Stimulated activated CD4-positive, alpha-beta T cell treated with anti-CD3 and anti-CD28 coated beads, Interleukin-15, amount 100 ng/mL, for 1 hour (primary cell): ENCODE measurements at places on chromosomes 7 and 10.

DNA sequence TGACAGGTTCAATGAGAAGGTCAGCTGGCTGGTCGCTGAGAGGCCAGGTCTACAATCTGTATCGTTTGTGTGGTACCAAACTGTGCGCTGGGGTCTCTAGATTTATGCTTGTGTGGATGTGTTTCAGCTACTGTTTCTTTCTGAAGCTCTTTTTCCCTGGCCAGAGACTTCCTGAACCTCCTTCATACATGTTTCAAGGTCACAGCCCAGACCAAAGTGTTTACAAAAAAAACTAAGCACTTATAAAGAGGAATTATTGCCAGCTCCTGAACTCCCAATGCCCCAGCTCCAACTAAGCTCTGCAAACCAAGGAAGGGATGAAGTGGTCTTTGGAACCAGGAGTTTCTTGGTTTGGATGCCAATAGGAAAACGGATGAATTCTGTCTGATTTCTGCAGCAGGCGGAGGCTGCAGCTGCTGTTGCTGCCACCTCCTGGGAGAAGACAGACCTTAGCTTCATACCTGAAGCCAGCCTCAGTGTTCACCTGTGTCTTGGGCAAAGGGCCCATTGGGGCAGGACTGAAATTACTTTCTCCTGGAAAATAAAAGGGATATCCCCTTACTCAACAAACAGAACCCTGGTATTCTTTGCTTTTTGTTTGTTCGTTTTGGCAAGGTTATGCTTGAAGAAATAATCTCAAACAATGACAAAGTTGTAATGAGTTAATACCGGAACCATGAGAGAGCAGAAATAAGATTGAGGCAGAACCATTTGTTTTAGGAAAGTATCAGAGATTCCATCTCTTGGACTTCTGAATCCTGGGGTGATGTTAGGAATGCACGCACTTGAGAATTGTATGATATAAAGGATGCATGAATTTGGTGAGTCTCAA is 24.6 kb upstream of the MKLN1 start:
- no peak for DNase-seq

DNA sequence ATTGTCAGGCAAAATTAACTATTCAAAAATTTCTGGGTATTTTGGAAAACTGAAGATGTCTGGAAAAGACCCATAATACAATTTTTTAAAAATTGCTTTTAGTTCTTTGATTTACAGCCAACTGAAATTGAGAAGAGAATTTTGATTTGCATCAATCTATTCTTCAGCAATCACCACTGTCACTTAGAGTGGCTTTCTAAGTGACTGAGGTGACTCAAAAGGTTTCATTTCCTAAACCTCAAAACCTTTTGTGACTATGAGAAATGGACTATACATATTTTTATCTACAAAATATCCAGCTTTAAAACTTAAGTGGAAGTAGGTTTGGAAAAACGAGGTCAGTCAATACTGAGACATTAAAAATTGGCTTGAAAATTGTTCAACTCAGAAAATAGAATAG is 60.0 kb downstream of the ENO4 start:
- no peak for DNase-seq

GRCh38 chr7:40990841-40991240 is 712.0 kb downstream of the INHBA start:
- DNase-seq: no peak

DNA sequence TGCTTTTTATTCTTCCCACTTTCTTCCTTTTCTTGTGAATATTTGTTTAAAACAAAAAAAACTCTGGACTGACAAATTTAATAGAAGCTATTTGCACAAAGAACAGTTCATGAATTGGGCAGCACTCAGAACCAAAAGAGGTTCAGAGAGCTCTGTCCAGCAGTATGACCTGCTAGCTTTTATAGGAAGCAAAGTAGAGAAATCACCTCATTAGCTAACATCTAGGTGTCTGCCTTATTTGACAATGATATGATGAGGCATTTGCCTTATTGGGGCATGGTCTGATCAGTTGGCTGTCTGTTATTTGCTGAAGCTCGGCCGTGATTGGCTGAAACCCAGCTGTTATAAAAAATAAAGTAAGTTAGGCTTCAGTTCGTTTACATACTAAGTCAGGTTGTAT is 819 bp upstream of the TRIM4 start:
- DNase-seq: no peak

DNA sequence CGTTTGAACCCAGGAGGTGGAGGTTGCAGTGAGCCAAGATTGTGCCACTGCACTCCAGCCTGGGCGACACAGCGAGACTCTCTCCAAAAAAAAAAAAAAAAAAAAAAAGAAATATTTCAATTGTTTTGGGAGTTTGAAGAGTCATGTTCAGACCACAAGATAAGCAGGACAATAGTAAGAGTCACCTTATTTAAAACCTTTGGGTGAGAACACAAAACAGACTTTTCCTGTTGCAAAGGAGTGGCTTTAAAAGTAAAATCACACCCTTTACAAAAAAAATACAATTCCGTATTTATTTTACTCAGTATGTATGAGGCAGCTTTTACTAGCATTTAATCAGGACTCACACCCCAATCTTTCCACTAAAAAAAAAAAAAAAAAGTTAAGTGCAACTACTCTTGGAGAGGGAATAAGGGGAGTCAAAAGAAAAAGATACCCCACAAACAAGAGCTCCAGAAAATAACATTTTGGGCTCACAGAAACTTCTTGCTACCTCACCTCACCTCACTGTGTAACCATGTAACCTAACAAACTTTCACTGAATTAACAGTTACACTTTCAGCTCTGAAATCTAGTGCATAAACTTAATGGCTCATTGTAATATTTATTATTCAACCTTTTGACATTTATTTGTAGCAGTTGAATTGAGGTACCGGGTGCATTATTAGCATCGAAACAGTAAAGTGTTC is 11.2 kb downstream of the SKIDA1 start:
- DNase-seq: no peak

- DNase-seq: no peak
Observed at GRCh38 chr7:34191771-34192479, 286.6 kb downstream of the BMPER start.

- DNase-seq: no peak
Observed at GRCh38 chr7:111090846-111091245, at the start of gene LRRN3. TSS of gene LRRN3 (plus strand) at chr7:111091127. CDS start at chr7:111122773, 31,646 bp downstream.

GRCh38 chr10:110356628-110357245 is 52.0 kb upstream of the SMNDC1 start:
- DNase-seq: peak; percentile 41

- no peak for DNase-seq
Observed at GRCh38 chr7:17275749-17276671, 22.4 kb upstream of the AHR start.

DNA sequence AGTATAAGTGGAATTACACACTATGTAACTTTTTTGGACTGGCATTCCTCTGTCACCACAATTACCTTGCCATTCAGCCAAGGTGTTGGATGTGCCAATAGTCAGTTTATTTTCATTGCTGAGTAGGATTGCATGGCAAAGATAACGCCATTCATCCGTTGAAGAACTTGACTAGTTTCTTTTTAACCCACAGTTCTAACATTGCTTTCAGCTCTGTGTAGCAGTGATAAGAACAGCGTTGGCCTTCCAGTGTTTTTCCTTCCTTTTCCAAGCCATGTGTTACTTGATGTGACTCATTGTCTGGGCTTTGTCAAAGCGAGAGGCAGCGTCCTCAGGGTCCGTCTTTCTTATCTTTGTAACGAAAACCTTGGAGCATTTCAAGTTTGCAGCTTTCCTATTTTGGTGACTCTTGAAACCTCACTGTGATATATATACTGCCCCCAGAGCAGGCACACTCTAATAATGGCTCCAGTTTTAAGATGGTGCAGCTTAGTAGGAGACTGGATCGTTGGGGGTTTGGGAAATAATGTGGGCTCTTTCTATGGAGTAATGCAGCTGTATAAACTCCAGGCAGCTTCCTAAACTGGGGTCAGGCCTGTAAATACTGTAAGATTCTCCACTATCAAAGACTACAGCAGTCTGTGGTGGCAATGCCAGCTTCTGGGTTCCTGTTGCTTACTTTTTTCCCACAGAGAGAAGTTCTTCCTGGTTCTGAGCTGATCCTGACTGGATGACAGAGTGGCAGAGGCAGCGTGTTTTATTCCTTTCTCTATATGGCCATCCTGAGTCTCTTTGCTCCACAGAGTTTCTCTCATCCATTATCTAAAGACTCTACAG is 41.7 kb downstream of the AKR1E2 start:
- DNase-seq: no peak

DNA sequence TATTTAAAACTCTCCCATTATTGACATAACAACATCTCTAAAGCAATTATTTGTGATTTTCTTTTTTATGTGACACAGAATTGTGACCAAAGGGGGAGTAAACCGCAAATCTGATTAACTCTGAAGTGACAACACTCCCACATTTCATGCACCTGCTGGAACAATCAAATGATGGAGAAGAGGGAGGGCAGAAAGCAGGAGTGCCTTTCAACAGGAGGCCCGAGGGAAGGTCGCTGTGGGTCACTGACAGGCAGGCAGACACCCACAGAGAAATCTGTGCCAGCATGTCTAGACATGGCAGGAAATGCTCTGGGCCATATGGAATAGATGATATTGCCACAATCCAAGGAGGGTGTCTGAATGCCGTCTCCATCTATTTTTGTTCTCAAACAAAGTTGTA is 247.3 kb downstream of the DOCK4 start:
- no peak for DNase-seq

DNA sequence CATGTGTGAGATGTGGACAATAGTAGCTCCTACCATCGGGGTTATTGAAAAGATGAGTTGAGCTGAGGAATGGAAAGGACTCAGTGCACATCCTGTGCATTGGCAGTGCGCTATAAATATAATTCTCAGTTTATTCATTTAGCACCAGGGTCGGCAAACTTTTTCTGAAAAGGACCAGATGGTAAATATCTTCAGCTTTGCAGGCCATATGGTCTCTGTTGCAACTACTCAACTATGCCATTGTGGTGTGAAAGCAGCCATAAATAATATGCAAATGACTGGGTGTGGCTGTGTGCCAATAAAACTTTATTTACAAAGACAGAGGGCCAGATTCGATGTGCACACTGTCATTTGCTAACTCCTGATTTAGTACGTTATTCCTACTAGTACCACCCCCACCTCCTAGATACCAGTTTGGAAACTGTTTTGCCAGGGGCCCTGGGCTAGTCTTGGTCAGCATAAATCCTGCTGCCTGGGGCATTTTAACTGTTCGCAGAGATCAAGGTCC is 422.9 kb upstream of the MKI67 start:
- no peak for DNase-seq

DNA sequence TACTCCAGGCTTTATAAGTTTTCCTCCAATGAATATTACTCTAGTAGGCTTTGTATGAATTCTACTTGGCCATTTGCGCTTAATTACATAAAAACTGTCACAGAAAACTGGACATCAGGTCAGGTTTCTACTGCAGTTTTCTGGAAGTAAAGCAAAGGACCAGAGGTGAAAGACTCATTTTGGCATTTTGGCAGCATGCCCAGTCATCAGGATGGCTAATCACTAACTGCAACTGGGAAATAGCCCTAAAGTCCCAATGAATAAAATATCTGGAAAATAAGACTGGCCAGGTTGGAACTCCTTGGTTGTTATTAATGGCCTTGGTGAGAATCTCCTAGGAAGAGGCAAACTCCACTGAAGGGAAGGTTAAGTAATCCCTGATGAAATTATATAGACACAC is 75.5 kb downstream of the COPG2 start:
- no peak for DNase-seq

- no peak for DNase-seq
Observed at GRCh38 chr10:5573968-5574641, 49.3 kb downstream of the CALML3 start.

GRCh38 chr10:124626759-124627380 is 117.3 kb downstream of the FAM53B start:
- DNase-seq: peak; percentile 28

DNA sequence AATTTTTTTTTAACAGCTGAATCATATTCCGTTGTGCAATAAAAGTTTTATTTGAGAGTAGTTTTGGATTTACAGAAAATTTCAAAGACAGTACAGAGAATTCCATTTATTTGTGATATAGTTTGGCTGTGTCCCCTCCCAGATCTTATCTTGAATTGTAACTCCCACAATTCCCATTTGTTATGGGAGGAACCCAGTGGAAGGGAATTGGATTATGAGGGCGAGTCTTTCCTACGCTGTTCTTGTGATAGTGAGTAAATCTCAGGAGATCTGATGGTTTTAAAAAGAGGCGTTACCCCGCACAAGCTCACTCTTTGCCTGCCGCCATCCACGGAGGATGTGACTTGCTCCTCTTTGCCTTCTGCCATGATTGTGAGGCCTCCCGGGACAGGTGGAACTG is 228.0 kb upstream of the MAGI2 start:
- DNase-seq: no peak

- DNase-seq: no peak
Observed at GRCh38 chr10:49167425-49168170, 20.6 kb downstream of the TMEM273 start.

GRCh38 chr7:30543813-30544525 is 39.3 kb upstream of the GGCT start:
- DNase-seq: no peak

- DNase-seq: no peak
Observed at GRCh38 chr7:106369352-106369751, 84.6 kb upstream of the NAMPT start.

DNA sequence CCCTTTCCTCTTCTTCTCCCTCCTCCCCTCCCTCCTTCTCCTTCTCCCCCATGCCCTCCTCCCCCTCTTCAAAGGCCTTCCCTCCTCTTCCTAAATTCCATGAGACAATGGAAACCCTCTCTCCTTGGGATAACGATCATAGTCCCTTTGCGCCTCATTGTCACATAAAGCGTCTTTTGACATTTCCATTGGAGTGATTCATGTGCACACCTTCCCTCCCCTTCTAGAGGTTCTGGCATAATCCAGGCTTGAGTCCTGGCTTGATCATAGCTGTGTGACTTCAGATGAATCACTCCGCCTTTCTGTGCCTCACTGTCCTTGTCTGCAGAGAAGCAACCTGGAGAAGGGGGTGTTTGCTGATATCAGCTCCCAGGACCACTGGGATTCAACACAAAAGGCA is 204.2 kb downstream of the TNS3 start:
- no peak for DNase-seq

- DNase-seq: no peak
Observed at GRCh38 chr7:137454767-137455166, 111.2 kb upstream of the PTN start.

- DNase-seq: no peak
Observed at GRCh38 chr7:7351832-7352231, 169.5 kb downstream of the C1GALT1 start.

- no peak for DNase-seq
Observed at GRCh38 chr7:73717025-73717807, 2.3 kb downstream of the STX1A start.

DNA sequence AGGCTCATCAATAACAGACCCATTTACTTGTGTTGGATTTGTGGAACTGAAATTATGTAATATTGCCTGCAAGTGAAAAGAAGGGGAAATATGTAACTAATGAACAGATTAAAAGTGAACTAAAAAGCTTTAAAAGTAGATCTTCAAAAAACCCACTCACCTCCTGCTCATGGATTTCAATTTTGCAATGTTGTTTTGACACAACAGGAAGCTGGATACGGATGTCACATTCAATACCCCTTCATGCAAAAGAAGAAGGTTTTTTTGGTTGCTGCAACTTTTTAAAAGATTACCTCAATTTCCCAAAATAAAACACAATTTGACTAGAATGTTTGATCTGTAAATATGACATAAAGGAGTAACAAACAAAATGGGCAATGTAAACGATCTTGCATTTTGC is 3.3 kb downstream of the MKI67 start:
- DNase-seq: no peak
